ENCODE measurements at places on chromosomes 3 and 15.

DNA sequence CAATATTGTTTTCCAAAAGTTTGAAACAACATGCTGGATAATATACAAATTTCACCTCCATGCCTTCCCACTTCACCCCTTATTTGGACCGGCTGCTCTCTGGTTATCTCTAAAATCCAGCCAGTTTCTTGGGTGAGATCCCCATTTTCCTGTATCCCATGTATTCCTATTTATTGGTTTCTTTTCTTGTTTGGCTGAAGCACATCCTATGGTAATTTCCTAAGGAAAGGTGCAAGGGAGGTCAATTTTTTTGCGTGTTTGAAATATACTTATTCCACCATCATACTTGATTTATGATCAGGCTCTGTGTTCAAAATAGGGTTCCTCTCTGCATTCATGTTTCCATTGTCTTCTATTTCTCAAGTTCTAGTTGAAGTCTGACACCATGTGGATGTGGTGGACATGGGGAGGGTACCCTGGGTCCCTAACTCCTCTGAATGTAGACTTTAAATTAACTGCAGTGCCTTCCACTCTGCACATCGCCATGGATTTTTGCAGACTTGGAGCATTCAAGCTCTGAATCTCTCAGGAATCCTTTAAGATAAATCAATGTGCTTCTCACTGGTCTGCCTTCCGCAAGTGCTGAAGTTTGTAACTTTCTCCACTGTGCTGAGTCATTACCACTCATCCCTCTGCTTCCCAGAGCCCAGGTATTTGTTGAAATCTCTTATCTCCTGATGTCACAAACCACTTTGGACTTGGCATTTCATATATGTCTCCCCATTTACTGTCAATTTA is 52.1 kb upstream of the TLE3 start:
- H3K27me3 ChIP-seq, result no peaks in the 10 kb centered on the region
- H3K4me1 ChIP-seq, result no peaks in the 10 kb centered on the region
- H3K4me3 ChIP-seq, result no peak overlapping the region
- peak; percentile 43 for DNase-seq

- no peak for DNase-seq
- no peak overlapping the region for H3K27ac ChIP-seq
- H3K4me1 ChIP-seq, result no peaks in the 10 kb centered on the region
- H3K4me3 ChIP-seq, result no peak overlapping the region
These were observed 17.3 kb downstream of the IGF2BP2 start for GRCh38 chr3:185807445-185808068.

- no peak overlapping the region for H3K27ac ChIP-seq
- no peaks in the 10 kb centered on the region for H3K36me3 ChIP-seq
- H3K27me3 ChIP-seq, result no peaks in the 10 kb centered on the region
- no peak for DNase-seq
These were observed 53.8 kb downstream of the SAMMSON start for GRCh38 chr3:70053293-70053692.

DNA sequence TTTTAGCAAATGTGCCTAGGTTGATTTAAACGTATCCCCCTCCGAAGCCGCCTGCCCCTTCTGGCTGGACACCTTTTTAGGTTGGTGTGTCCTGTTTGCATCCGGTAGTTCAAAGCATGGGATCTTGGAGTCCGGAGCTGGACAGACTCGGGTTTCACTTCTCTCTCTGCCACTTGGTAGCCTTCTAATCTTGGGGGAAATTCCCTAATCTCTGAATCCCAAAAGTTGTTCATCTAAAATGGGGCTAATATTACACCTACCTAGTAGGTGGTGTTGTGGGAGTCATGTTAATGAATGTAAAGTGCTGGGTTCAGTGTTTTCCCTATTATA is 760 bp downstream of the FANCI start:
- peak overlapping the region; percentile 80 for H3K27ac ChIP-seq
- no peak for DNase-seq
- no peaks in the 10 kb centered on the region for H3K27me3 ChIP-seq
- peak overlapping the region; percentile 89 for H3K4me3 ChIP-seq
- H3K4me1 ChIP-seq, result peaks cover 20% of the 10 kb centered on the region

DNA sequence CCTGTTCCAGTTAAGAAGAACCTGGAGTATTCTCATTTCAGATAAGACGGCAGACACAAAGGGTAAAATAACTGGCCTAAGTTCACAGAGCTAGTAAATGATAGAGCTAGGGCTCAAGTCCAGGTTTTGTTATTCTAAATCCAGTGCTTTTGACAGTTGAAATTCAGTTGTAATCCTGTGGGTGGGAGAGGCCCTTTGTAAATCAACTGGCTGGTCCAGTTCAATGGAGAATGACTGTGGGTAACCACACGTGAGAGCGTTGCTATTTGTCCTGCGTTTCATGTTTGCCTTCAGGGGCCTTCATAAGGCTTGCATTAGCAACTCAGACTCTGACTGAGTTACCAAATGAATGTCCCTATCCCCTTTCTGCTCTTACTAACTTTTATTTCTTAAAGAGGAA is 24.2 kb upstream of the CD96 start:
- no peaks in the 10 kb centered on the region for H3K36me3 ChIP-seq
- DNase-seq, result no peak
- no peaks in the 10 kb centered on the region for H3K4me1 ChIP-seq
- H3K4me3 ChIP-seq, result no peak overlapping the region
- no peaks in the 10 kb centered on the region for H3K27me3 ChIP-seq

All from Karpas-422 (cell line).